ENCODE measurements at places on chromosomes 6 and 20. TPM values are rescaled to one million over a fixed set of nuclear protein-coding genes. Genes with fewer than 3 reads are reported as not detected.

DNA sequence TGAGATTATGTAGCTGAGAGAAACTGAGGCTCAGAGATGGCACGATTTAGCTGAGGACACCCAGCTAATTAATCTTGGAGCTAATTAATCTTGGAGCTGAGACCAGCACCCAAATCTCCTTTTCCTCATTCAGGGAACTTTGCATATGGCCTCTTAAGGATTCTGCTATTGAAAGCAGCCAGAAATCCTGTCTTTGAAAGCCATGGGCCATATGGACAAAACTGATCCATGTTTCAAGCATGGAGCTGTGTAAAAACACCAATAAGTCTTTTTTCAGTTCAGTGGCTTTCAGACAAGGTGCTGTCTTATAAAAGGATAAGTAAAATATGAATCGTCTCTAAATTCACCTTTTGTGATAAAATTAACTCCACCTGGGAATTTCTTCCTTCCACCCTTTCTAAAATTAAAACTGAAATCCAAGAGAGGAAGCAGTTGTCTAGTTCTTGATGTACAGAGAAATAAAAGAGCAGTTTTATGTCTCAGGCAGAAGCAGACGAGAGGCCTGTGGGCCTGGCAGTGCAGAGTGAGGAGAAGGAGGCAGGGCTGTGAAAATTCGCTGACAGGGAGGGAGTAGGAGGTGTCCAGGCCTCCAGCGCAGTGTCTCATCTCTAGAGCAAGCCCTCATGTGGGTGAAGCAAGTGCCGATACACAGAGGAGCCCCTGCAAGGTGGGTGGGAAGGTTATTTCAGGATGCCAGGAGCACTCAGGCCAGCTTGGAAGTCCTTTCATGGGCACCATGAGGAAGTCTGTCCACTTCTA, 266.9 kb downstream of the UST start:
- DNase-seq: no peak

DNA sequence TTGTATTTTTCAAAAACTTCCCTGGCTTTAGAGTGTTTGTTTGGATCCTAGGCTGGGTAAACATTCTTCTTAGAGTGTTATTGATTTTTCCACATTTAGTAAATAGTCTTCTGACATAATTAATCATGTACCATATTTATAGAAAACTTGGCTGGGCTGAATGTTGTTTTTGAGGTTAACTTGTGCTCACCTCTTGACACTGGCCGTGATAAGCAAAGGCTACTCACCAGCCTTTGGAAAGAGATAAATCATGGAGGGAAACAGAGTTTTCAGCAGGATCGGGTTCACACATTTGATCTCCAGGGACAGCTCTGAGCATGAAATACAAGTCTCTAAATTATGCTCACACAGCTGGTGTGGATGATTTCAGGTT, 6.2 kb upstream of the CD93 start:
- no peak for DNase-seq

DNA sequence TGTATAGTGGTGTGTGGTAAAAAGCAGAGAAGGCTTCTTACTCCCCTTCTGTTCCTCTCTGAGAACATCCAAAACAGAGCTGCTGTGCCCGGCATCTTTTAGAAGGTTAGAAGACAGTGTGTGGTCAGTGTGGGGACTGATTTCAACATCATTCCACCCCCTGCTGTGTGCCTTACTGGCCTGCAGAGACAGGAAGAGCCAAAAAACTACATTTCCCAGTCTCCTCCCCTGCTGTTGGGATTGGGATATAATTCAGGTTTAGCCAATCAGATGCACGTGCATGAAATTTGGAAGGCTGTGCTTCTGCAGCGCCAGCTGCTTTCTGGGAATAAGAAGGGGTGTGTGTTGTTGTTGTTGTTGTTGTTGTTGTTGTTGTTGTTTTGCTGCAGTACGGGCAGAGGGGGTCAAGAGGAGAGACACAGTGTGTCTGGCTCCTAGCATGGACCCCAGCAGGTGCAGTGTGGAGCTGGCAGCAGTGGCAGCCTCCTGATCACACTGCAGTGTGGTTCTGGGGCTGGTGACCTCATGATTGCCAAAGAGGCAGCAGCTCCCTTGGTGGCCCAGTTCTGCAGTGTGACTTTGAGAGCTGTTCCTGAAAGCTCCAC, 74.7 kb downstream of the MRPL14 start:
- no peak for DNase-seq

GRCh38 chr20:35700625-35701148, 1.5 kb downstream of the ROMO1 start:
- DNase-seq: no peak

DNA sequence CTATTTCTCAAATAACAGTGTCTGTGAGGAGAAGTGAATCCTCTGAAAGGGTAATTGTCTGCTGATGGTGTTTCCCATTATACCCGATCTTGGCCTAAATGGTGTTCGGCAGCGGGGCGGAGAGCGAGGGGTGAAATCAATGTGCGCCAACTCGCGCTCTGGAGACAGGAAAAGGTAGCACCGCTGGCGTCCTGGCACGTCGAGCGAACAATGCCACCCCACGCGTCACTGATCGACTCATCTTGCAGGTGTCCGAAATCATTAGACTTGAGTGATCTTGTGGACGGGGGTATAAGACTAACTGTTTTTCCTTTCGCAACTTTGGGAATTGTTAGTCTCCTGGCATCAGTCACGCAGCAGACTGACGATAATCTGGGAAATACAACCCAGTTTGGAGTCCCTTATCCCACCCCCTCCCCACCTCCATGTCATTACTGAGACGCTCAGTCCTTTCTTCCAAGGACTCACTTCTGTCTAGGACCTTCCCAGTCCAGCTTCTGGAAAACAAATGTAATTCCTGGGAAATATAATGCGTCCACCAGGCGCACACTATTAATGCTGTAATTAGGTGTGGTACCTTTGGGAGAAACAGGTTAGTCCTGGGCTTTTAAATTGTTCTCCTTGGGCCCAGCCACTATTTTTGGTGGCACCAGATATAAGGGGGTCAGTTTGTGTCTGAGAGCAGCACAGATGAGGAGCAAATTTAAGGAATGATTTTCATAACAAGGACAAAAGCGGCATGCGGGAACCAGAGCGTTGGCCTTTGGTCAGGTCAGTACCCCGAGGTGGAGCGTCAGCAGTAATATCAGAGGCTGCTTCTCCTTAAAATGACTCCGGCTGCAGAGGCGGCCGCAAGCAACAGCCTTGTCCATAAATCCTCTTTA, 2.3 kb downstream of the LINC00237 start:
- no peak for DNase-seq

DNA sequence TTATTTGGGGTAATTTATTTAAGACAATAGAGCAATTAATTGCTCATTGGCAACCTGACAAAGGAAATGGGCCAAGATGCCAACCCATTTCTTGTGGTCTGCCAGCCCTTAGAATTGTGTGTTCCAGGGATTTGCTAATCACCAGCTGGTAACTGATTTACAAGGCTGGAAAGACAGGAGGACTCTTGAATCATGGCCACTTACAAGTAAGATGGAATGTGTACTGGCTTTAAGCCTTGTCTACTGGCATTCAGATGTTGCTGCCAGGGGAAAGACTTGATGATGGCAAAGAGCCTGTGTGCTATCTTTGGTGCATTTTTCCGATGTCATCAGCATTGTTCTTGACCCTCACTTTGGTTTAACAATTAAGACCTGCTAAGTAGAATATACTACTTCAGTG, 91.0 kb downstream of the BCKDHB start:
- no peak for DNase-seq

DNA sequence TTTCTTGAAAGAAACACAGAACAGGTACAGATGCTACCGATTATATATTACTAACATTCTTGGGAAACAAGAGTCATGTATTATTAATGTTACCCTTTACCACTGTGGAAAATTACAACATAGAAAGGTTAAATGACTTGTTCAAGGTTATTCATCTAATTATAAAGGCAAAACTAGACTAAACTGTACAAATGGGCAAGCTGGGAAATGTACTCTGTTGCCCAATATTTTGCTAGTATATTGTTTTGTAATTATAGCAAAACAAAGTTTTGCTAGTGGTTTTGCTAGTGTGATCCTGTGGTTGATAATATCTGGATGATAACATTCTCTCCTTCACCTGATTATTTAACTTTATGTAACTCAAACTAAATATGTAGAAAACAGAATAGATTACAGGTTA, 96.5 kb downstream of the TINAG start:
- DNase-seq: no peak

- DNase-seq: peak; percentile 47
These were observed 1.2 kb downstream of the FOXO3 start for GRCh38 chr6:108561742-108562502.

- DNase-seq: no peak
These were observed 31.7 kb upstream of the CST1 start for GRCh38 chr20:23782366-23782983.

ZMYND8 gene
- total RNA-seq: 53.1 TPM

- no peak for DNase-seq
These were observed 223.0 kb downstream of the NKAIN2 start for GRCh38 chr6:124026694-124027093.

GRCh38 chr20:7516621-7517111, 423.6 kb downstream of the HAO1 start:
- no peak for DNase-seq

DNA sequence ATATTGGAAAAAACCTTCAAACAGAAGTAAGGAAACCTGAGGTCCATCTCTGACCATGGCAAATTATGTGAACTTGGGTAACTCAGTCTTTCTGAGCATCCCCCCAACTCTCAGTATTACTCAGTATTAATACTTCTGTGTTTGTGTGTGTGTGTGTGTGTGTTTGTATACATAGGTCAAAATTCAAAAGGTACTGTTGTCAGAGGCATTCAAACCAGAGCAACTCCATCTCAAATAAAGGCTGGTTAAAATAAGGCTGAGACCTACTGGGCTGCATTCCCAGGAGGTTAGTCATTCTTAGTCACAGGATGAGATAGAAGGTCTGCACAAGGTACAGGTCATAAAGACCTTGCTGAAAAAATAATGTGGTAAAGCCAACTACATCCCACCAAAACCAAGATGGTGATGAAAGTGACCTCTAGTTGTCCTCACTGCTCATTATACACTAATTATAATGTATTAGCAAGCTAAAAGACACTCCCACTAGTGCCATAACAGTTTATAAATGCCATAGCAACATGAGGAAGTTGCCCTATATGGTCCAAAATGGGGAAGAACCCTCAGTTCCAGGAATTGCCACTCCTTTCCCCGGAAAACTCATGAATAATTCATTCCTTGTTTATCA, 33.3 kb upstream of the SLC22A16 start:
- DNase-seq: peak; percentile 28

DNA sequence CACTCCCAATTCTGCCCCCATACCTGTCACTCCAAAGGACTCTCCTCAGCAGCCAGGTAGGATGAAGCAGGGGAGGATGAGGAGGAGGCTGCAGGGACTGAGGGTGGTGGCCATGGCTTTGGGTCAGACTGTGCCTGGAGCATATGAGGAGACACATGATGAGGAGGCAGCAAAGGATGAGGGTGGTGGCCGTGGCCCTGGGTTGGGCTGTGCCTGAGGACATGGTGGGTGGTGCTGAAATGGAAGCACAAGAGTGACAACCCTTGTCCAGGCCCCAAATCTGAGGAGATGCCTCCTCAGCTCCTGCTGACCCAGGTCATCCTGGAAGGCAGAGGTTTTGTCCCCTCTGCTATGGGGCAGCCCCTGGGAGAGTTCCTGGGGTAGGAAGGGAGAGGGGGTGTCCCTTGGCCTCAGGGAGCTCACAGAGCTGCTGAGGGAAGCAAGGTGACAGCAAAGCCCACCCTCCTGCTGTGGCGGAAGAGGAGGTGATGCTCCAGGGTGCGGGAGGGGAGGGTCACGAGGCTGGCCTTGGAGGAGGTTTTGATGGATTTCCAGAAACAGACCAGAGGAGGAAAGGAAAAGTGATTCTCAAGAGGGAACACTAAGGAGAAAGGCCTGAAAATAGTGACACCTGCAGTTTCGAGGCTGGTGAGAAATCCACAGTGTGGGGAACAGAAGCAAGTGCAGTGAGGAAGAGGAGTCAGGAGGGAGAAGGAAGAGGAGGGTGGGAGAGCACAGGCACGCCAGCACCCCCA, 4.6 kb downstream of the RAET1G start:
- DNase-seq: no peak

GRCh38 chr6:39053016-39053624, 4.5 kb downstream of the GLP1R start:
- DNase-seq: no peak

DNA sequence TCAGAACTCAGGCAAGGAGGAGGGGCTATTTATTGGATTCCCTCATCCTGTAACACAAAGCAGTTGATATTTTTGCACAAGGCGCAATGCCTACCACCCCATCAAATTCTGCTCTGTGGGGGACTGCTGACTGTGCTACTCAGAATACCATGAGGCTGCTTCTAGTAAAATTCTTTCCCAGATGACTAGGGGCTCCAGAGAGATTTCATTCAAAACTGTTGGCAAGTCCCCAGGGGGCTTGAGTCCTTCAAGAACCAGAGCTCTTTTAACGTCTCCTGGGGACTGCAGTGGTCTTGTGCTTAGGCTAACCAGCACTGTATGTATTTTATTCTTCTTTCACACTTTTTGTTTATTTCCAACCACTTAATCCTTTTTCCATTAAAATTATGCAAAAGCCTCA, 365.9 kb upstream of the AGPAT4 start:
- no peak for DNase-seq

USP49 gene
- total RNA-seq: 1.7 TPM

DNA sequence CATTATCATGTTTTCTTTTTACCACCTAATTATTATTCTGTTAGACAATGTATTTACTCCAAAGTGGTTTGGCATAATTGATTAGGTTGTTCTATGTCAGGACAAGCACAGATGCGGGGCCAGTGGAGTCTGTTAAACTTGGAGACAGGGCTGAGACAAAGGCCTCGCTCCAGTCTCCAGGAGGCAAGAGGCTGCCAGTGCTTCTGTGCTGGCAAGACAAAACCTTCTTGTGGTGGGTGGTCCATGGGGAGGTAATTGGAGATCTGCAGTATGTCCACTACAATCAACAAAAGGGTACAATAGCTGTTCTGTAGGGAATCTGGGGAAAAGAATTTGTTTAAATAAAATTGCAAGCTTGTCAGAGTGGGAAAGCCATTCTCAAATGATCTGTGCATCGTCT, 677.2 kb upstream of the SLC35B3 start:
- DNase-seq: no peak

DNA sequence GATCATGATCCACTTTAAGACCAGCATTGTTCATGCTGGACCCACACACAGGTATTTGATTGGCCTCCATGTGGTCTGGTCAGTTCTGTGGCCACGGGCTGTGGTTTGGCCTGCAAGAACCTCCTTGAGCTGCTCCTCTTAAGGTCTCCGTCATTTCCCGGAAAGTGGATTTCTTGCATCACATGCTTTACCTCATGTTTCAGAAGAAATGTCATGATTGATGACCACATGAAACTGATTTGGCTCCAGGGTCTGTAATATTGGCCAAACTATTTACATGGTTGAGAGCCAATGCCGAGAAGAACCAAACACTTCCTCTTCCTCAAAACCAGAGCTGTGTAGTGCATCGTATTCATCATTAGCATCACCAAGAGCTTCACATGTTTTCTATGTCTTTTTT, 13.2 kb upstream of the RSPH3 start:
- no peak for DNase-seq

All from colonic mucosa (tissue), 4 donors.